ENCODE measurements at places on chromosomes 7 and 10.

GRCh38 chr10:32923849-32924248, 34.2 kb downstream of the ITGB1 start:
- DNase-seq: no peak

DNA sequence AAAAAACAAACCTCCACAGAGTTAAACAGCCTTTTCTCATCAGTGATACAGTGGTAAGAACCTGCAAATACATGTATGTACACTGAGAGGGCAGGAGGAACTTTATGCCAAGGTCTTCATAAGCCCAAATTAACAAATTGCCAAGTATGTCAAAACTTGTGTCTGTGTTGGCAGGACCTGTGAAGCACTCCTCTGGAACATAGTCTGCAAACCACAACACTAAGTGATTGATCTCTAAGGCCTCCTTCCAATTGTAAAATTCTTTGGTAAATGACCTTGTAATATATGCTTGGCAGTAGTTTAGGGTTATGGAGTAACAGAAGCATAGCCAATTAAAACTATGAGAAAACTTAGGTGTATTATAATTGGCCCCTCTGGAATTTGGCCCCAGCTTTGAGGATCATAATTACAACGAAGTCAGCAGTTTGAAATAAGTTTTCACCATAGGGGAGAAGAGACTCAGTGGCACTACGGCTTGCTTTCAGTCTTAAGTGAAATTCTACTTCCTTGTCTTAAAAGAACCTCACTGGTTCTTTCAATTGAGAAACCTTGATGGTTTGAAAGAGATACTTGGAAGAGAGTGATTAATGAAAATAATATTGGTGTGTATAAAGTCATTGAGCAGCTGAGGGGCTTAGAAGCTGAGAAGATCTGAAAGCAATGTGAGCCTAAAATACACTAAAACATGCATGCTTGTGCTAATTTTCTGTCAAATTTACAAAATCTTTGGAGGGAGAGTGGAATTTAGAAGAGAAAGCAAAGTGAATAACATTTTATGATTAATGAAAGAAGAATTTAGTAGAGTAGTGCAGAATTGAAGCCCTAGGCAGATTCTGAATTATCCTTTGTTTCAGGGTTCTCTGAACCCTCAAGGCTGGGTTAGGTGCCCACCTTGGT, 57.6 kb downstream of the CNNM2 start:
- DNase-seq: peak; percentile 45

GRCh38 chr10:122525788-122526187, 34.8 kb upstream of the DMBT1 start:
- no peak for DNase-seq

GRCh38 chr7:25420771-25421170, 192.5 kb upstream of the NPVF start:
- DNase-seq: no peak

- peak; percentile 38 for DNase-seq
Observed at GRCh38 chr10:107653832-107654287, 489.4 kb upstream of the SORCS1 start.

- DNase-seq: no peak
Observed at GRCh38 chr10:97291357-97292096, 910 bp downstream of the ARHGAP19 start.

- no peak for DNase-seq
Observed at GRCh38 chr7:134062460-134062859, 64.7 kb upstream of the LRGUK start.

DNA sequence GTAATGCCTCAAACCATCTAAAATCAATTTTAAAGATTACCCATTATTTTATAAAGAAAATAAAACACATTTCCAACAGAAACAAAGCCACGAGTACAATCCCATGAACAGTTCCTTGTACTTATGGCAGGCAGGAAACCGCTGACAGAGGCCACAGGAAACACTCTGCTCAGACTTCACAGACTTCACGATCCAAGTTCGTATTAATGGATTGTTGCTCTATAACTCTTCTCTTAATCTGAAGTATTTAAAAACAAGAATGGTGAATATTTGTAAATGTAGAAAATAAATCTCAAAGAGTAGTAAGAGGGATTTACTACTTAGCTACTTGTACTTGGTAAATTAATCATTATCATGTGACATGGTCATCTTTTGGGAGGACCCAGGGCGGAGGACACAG, 78.3 kb downstream of the SNX10 start:
- DNase-seq: no peak

DNA sequence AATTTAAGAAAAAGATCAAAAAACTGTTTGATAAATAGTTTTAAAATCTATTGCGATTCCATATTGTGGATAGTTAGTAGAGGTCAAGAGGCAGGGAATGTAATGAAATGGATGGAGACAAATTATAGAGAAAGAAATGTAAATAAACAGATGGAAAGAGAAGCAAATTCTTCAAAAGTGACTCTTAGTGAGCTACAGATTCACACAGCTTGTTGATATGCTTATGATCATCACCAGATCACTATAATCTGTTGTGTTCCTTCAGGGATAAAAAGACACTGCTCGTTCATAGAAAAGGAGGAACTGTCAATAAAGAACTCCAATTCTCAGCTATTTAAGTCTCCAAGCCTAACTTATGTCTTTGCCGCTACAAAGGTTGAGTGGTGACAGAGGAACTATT, 251.4 kb upstream of the SEMA3C start:
- no peak for DNase-seq

DNA sequence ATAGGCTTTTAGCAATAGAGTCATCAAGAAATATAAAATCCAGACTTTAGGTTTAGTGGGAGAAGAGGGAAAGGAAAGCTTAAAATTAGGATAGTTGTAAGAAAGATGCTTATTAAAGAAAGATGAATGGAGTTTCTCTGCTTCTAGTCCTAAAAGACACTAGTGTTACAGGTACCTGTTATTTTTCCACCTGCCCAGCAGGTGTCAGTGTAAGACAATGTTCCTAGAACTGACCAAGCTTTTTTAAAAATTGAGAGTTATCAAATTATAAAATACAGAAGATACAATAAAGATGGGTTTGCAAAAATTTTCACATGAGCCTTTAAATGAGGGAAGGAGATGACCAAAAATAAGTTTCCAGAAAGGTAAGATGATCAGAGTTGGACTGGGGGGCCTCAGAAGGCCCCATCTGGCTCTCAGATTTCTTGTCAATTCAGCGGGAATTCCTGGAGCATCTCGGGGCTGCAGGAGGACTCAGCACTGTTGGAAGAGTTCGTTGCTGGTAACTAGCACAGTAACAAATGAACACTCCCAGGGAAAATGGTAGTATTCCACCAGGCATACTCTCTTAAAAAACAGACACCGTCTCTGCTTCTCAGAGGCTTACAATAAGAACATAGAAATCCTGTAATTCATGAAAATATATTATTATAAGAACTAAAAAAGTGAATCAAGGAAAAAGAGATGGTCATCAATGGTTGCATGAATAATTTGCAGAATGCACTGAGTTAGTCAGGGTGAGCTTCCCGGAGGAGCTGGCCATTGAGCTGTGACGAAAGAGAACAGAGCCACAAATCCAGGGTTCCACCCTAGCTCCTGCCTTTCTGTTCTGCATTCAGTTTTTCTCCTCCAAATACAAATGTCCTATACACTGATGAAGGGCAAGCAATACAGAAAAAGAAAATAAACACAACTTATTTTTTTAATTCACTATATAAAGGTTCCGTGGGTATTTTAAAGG, 71.8 kb upstream of the PIK3CG start:
- peak; percentile 34 for DNase-seq

GRCh38 chr7:41698726-41699125, 4.2 kb downstream of the INHBA start:
- DNase-seq: peak; percentile 64

DNA sequence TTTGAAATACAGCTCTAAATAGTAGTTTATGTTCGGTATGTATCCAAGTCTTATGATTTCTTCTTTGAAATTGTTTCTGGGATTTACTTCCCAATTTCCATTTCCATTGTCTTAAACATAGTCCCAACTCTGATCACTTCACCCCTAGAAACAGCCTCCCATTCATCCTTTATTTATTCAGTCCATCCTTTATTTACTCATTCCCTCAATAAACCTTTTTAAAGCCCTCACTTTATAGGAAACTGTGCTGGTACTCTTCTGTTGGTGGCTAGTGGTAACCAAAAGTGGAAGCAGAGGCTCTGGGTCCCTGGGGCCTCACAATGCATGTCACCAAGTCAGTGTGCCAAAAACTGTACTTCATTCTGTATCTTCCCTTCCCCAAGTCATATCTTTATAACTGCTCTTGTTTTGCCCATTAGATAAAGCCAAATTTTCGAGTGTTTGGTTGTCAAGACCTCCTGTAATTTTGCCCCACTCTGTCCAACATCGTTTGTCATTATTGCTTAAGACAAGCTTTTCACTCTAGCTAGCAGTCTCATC, 3.9 kb upstream of the EPC1 start:
- no peak for DNase-seq

- no peak for DNase-seq
Observed at GRCh38 chr7:158110034-158110590, 477.5 kb downstream of the PTPRN2 start.

DNA sequence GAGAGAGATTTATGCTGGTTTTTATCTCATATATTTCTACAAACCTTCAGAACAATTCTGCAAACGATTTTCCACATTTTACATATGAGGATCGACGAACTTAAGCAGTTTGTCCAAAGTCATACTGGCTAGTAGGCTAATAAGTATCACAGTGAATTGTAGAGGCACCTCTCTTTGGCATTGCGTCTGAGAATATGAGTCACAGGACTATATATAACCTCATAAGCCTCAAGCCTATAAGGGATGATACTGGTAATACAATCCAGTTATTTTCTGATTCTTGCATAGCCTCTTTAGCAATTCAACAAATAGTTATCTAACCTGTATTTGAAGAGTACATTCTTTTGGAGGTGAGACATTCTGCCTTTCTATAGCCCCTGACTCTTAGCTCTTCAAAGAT, 129.8 kb downstream of the GPR158 start:
- no peak for DNase-seq

DNA sequence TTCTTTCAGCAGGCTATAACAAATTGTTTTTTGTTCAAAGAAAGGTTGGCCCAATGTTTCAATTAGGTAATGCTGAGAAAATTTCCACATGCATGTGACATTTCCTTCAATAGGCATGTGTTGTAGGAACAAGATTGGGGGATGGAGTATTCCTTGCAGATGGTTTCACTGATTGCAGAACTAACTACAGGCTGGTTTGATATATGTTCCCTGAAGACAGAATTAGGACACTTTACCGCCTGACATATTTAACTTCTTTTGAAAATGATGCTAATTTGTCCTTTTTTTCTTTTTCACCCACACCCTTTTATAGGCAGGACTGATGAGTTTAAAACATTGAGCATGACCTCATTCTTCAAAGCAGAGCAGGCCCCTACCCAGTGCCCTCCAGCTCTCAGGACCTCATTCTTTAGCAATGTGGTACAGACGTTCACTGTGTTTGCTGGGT, 163.3 kb downstream of the CPED1 start:
- DNase-seq: no peak

GRCh38 chr10:114499116-114499515, 94.8 kb upstream of the AFAP1L2 start:
- no peak for DNase-seq

DNA sequence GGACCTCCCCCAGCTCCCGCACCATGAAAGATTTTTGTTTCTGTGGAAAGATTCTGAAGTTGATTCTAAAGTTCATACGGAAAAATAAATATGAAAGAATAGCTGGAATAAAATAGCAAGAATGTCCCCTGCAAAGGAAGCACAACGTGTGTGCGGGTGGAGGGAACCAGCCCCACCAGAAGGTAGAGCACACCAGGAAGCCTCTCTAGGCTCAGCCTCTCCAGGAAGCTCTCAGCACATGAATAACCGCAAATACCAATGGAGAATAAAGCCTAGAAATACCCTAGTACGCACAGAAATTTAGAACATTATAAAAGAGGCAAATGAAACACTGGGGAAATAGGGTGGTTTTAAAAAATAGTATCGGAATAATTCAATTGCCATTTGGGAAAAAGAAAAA, 24.6 kb upstream of the FAM170B start:
- DNase-seq: no peak

DNA sequence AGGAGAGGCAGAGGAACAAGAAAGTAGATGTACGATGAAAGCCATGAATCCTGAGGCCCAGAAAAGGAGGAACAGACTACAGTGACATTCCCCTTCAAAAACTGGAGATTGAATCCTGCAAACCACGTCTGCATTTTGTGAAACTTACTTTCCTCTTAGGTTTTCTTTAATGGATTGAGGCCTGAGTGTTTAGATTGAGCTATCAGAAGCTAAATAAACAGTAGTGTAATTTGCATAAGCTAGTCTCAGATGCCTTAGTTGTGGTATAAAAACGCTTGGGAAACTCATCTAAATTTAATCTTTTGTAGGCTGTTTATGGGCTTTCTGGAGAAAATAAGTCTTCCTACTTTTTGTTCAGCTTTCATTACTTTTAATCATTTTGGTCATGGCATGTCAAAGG, 94.8 kb upstream of the HDAC9 start:
- DNase-seq: no peak

GRCh38 chr7:20394284-20394683, 63.6 kb downstream of the ITGB8 start:
- DNase-seq: no peak

DNA sequence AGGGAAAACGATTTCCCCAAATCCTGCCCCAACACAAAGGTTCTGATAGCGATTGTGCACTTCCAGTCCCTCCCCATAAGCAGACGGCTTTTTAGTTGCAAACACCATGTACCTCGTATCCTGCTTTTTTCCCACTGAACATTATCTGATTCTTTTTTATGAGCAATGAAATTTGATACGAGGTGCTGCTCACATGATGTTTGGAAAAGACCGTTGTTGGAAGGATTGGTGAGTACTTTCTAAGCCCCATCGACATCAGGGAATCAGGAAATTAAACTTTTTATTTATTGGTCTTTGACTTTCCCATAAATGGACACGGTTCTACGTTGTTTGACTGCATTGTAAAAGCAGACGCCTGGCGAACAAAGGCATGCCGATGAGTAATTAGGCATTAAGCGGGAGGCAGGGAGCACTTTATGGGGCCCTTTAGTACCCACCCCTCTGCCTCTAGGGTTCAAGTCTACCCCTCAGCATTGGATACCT, 49.4 kb downstream of the TEX36 start:
- DNase-seq: no peak

GRCh38 chr7:129462420-129462819, 28.2 kb downstream of the STRIP2 start:
- no peak for DNase-seq

DNA sequence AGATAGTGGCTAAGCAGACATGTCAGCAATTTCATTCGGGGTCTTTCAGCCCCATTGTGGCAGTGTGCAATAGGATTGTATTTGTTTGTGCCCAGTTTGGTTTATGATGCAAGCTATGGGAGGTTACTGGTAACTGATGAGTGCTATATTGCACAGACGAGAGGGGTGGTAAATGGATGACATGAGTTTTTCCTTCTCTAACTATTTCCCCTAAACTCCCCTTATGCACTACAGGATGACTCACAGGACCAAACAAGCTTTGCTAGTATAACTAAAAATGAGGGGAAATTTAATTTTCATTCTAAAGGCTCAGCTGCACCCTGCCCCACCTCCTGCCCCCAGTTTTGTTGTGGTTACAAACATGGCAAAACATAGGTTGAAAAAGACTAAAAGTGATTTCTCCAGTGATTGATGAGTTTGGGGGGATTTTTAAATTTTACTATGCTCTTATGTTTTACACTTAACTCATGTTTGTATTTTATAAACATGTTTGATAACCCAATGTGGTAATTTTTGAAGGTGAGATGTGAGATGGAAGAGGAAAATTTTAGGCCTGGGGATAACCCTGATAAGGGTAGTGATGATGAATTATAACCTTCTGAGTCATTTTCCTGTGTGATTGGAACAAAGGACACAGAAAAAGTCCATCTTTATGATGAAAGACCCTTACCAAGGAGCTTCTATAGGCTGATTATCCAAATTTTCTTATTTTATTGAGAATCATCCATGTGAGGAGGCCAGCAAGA, 60.8 kb upstream of the NAMPT start:
- peak; percentile 44 for DNase-seq
